NCI-H748 treated with DMSO at 0.1 percent for 48 hours (cell line): ENCODE measurements at places on chromosomes 7 and 10.

- no peak for DNase-seq
Observed at GRCh38 chr7:69676247-69676646, 78.0 kb downstream of the AUTS2 start.

GRCh38 chr10:43135064-43135463 lies 3.2 kb upstream of the CSGALNACT2 start:
- DNase-seq, result no peak

GRCh38 chr10:115049960-115050359 lies 43.2 kb upstream of the ATRNL1 start:
- no peak for DNase-seq

GRCh38 chr7:130733931-130734814 lies at the start of gene KLF14:
Gene KLF14 (minus strand): TSS chr7:130734207. CDS start chr7:130734033, 174 bp downstream.
- DNase-seq, result no peak

DNA sequence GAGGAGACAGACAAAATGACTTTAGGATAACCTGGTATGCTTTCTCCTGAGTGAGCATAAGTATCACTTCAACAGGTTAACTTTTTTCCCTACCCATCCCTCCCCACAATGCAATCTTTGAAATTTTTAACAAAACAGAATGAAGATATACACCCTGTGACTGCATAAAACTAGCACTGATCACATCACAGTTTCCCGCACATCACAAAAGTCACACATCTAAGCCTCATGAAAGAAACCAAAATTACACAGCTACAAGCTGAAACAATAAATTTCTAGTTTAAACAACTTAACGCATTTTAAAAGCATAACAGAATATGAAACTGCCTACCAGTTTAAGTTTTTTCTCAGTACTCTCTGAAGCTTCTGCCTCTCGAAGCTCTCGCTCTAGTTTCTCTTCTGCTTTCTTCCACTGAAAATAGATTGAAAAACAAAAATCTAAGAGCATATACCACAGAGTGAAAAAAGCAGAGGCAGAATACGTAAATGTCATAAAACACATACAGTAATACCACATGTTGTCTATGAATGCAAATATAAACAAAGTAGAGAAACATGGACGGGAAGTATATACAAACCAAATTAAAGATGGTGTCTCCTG lies 18.1 kb downstream of the NOC3L start:
- DNase-seq, result no peak

DNA sequence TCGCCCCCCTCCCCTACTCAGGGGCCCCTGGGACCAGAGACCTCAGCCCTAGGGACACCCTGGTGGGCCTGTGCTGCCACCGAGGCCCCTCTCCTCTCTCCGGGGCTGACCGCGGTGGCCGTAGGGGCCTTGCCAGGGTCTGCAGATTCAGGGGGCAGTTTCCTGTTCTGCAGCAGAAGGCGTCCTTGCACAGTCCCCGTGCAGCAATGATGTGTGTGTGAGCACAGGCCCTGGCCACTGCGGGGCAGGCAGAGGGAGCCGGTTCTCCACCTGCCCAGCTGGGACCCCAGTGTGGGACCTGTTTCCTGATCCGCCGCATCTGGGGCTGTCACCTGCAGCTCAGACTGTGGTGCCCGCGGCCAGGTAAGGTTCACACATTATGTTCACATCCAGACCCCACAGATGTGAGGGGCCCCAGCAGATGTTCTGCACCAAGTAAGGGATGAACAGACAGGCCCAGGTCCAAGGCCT lies 60.7 kb upstream of the DNAJB6 start:
- DNase-seq, result no peak

- DNase-seq, result no peak
Observed at GRCh38 chr10:120945801-120946302, 94.7 kb downstream of the WDR11 start.

- no peak for DNase-seq
Observed at GRCh38 chr7:133997463-133997862, 129.7 kb upstream of the LRGUK start.

DNA sequence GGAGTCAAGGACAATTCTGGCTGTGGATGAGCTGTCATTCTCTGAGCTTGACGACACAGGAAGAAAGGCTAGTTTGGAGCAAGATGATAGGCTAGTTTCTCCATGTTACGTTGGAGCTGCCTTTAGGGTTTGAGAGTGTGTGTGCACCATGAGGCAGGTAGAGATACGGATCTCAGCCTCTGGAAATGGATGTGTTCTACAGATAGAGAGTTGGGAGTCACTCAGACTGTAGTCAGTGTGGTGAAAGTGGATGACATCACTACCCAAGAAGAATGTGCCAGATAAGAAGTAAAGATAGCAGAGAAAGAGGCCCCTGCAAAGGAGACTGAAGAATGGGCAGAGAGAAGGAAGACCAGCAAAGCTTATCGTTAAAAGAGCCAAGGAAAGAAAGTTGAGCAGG lies 42.4 kb downstream of the PNLIPRP3 start:
- DNase-seq, result no peak

- no peak for DNase-seq
Observed at GRCh38 chr10:78053211-78053868, 19.7 kb downstream of the RPS24 start.

GRCh38 chr7:5448378-5449037 lies 24.9 kb upstream of the TNRC18 start:
- no peak for DNase-seq
